Stimulated activated CD4-positive, alpha-beta T cell treated with anti-CD3 and anti-CD28 coated beads, Interleukin-1b, Interleukin-23, amount 100 ng/mL, for 4 hours (primary cell): ENCODE measurements at places on chromosomes 12 and 14.

DNA sequence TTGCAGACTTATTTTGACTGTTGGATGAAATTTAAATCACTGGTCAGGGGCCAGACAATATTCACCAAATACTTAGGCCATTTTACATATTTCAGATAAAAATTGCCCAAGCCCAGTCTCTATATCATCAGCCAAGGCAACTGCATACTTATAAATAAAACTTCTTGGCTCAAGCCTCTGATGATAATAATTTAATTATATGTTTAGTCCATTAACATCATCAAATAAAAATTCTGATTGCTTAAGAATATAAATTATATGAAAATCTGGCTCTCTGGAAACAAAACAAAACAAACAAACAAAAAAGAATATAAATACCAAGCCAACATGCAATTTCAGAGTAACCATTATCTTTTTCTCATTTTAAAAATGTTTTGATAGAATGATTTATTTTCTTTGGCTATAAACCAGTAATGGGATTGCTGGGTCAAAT, 165.2 kb downstream of the BTG1 start:
- DNase-seq, result no peak

GRCh38 chr14:49594347-49595091, 4.2 kb upstream of the LRR1 start:
- DNase-seq, result no peak

- DNase-seq, result no peak
Observed at GRCh38 chr12:45543887-45544286, 185.6 kb upstream of the ARID2 start.

DNA sequence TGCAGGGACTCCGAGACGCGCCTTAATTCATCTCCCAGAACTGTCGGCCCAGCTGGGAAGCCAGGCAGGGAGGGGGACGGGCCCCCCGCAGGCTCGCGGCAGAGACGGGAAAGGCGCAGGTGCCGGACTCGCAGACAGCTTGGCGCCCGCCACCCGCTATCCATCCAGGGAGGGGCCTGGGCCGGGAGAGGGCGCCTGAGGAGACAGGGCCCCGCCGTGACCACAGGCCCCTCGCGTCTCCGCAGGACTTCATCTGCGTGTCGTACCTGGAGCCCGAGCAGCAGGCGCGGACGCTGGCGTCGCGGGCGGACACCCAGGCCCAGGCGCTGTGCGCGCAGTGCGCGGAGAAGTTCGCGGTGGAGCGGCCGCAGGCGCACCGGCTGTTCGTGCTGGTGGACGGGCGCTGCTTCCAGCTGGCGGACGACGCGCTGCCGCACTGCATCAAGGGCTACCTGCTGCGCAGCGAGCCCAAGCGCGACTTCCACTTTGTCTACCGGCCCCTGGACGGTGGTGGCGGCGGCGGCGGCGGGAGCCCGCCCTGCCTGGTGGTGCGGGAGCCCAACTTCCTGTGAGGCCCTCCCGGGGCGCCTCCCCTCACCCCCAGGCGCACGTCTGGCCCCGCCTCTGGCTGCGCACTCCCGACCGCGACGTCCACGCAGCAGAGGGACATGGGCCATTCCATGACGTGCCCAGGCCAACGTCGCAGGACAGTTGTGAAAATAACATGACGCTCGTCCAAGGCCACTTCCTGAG, 60.6 kb downstream of the LGMN start:
- no peak for DNase-seq

DNA sequence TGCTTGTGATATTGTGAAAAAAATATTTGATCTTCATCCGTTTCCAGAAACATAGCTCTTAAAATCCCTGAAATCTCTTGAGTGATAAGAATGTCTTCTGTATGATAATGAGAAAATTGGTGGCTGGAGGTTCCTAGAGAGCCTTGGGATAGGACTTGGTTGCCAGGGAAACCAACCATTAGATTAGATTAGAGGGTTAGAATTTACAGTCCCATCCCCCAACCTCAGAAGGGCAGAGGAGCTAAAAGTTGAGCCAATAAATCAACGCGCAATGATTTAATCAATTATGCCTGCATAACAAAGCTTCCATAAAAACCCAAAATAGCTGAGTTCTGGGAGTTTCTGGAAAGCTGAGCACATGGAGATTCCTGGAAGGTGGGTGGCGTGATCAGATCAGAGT, 10.6 kb downstream of the SEL1L start:
- no peak for DNase-seq

GRCh38 chr14:83379436-83379835, 1845.8 kb upstream of the SEL1L start:
- no peak for DNase-seq

- DNase-seq, result no peak
Observed at GRCh38 chr14:101029668-101030290, 126.3 kb upstream of the RTL1 start.

GRCh38 chr12:116631619-116632018, 72.4 kb downstream of the MAP1LC3B2 start:
- DNase-seq, result no peak

DNA sequence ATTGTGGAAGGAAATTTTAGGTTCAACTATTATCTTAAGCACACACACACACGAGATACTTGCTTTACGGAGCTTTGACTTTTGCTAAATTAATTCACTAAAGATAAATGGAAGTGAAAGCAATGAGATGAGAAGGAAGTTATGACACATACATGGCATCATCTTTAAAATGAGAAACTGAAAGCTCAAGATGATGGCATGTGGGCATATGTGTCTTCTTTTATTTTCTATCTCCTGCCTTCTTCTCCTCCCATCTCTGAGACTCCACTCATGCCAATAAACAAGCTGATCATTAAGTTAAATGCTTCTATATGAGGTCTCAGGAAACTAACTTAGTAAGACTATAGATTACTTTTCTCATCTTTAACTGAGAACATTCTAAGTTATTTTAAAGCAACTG, 216.7 kb downstream of the MED13L start:
- DNase-seq, result no peak

DNA sequence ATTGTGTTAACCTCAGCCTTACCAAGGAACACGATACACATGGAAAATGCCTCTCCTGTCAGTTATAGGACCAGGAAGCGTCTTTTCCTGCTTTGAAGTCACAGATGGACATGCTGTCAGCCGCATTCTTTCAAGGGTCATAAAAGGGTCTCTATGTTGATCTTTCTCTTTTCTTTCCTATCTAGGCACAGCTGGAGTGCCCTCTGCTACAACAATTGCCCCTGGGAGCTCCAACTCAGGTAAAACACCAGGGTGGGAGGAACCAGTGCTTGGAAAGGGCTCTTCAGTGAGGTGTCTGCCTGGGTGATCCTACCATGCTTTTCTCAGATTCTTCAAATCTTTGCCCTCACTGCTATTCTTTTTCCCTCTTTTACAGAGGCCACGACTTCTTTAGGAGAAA, 157.4 kb upstream of the CNTN1 start:
- no peak for DNase-seq

DNA sequence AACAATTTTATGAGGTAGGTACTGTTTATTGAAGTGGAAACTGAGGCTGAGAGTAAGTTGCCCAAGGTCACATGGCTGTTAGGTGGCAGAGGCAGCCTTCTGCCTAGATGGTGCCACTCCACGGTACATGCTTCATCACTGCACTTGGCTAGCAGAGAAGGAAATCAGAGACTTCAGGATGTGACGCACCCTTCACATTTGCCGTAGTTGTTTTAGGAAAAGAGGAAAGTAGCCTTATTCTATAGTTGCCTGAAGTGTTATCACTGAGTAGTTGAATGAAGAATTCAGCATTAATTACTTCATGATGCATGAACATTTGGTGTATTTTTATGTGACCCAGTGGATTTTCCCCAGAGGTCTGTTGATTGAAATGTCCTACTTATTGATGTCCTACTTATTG, 55.7 kb downstream of the ERC1 start:
- no peak for DNase-seq

GRCh38 chr12:55830601-55831446, 1.4 kb upstream of the DNAJC14 start:
- peak; percentile 32 for DNase-seq

DNA sequence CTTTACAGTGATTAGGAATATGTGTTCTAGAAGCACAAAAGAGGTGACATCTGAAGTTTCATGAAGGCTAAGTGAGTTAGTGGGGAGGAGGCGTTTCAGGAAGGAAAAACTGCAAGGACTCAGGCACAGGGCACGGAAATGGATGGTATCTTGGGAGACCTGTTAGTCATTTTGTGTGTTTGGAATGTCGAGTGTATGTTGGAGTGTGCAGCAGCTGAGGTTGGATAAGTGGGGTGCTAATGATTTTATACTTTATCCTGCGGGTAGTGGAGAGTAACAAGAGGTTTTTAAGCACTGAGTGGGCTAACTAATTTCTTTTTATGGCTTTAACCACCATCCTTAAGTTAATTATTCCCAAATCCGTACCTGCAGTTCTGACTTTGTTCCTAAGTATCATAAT, 571.5 kb upstream of the FBXO33 start:
- no peak for DNase-seq

- DNase-seq, result no peak
Observed at GRCh38 chr12:10155966-10156365, 16.0 kb downstream of the OLR1 start.

DNA sequence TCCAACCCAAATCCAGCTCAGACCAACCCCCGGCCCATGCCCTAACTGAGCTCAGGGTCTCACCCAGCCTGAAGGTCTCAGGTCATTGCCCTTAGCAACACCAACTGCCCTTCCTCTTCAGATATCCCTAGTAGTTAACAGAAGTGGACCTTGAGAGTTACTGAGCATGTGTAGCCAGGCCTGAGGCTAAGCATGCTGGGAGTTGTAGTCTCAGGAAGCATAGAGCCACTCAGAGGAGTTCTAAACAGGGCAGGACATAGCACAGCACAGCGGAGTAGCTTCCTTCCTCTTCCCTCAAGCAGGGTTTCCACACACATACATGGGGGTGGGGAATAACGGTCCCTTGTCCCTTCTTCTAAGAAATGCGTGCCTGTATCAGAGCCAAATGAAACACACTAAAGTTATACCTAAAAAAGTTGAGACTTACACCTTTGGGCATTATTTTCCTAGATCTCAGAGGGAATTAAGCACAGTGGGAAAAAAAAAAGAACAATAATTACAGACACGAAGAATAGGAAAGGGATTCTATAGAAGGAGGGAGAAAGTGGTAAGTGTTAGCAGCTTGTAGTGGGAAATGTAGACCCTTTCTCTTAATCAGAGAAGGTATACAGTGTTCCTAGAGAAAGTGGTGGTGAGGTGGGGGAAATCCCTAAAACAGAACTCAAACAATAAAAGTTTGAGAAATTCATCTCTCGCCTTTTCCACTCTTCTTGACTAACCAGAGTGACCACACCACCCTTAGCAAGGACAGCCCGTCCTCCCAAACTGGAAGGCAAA, 4.4 kb downstream of the KMT2D start:
- no peak for DNase-seq

GRCh38 chr14:76968621-76969063, 59.9 kb downstream of the IRF2BPL start:
- DNase-seq, result no peak

GRCh38 chr14:95666450-95666849, 19.8 kb upstream of the TCL1B start:
- DNase-seq, result no peak

GRCh38 chr14:64696355-64696857, 7.8 kb upstream of the PLEKHG3 start:
- DNase-seq, result no peak

DNA sequence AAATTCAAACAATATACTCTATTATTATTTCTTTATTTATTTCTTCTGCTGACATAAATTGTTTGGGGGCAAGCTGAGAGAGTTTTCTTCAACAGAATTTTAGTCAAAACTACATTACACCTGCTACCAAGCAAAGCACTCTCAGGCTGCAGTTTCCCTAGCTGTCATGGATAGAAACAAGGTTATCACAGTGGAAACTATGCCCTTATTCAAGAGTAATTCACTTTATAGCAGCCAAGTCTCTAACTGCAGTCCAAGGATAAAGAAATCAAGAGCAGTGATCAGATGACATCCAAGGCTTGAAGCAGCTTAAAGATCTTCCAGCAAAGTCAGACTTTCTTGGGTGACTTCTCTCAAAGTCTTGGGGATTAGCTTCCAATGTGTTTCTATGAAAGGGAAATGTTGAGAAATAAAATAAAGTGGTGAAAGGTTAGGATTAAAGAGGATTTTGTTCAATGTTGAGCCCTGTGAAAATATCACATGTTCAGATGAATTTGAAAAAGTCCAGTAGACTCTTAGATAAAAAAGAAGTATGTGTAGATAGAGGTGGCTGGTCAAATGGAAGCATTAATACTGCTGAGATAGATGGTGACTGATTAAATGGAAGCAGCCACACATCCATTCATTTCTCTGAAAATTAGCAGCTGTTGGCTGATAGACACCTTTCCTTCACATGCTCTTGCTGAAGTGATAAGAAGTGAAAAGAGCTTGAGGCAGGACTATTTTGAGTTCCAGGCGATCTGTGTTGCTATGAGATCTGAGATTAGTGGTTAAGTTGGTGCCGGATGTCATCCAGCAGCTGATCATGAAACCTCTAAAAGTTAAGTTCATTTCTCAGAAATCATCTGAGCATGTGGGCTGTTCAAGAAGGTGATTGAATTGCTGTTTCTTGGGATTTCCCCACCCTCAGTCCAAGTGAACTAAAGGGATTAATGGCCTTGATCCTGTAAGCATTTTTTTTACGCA, 257.8 kb upstream of the BTG1 start:
- no peak for DNase-seq

GRCh38 chr12:112170376-112170775, 45.0 kb downstream of the TRAFD1 start:
- peak; percentile 12 for DNase-seq

- no peak for DNase-seq
Observed at GRCh38 chr12:94673496-94673895, 23.1 kb upstream of the TMCC3 start.

- DNase-seq, result no peak
Observed at GRCh38 chr14:99378782-99379214, 101.9 kb downstream of the SETD3 start.

GRCh38 chr14:102584871-102585869, 7.3 kb upstream of the RCOR1 start:
- DNase-seq, result no peak

DNA sequence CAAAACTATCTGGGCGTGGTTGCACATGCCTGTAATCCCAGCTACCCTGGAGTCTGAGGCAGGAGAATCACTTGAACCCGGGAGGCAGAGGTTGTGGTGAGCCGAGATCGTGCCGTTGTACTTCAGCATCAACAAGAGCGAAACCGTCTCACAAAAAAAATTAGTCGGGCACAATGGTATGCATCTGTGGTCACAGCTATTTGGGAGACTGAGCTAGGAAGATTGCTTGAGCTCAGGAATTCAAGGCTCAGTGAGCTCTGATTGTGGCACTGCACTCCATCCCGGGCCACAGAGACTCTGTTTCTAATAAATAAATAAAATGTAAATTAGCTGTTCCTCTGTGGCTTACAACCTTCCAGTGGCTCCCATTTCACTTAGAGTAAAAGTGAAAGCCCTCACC, 28.0 kb downstream of the RCOR1 start:
- no peak for DNase-seq

- DNase-seq, result no peak
Observed at GRCh38 chr12:87369161-87369560, 660.0 kb downstream of the C12orf50 start.

GRCh38 chr12:44531320-44531971, 344.7 kb downstream of the NELL2 start:
- no peak for DNase-seq

DNA sequence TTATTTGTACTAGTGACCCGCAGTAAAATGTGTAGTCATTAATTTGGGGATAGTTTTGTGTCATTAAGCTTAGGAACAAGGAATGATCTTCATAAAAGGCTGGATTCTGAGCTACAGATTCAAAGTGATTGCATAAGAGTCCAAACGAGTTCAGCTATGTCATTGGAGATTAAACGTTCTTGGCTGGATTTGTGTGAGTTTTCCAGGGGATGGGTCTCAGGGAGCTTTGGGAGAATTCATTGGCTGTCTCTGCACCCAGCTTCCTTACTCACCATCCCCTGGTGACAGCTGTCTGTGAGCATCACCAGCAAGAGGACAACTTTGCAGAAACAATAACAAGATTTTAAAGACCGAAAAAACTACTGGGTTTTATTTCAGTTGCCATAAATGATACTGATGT, 130.4 kb downstream of the DAAM1 start:
- no peak for DNase-seq
